Uterus (tissue), 4 donors: ENCODE measurements at places on chromosomes 12 and 14. TPM values are rescaled to one million over a fixed set of nuclear protein-coding genes. Genes with fewer than 3 reads are reported as not detected.

Gene PSMC6
- 129 TPM for total RNA-seq

DNA sequence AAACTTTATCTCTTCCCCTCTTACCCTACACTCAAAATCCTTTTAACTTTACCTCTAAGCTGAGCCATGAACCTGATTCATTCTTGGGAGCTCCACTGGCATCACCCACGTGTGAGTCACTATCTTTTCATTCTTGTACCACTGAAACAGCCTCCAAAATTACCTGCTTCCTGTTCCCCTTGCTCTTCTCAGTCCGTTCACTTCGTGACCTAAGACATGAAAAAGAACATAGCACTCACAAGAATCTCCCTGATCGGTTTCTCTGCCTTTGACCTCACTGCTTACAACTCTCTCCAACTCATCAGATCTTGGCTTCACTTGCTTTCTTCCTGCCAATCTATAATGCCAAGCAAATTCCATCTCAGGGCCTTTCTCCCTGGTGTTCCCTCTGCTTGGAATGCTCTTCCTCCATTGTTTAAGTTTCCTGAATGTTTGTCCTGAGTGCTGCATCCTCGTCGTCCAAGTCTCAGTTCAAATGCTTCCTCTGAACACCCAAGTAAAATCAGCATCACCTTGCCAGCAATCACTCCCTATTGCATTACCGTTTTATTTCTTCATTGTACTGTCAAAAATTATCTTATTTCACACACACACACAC is 9.2 kb downstream of the GLIPR1 start:
- H3K4me1 ChIP-seq = no peaks in the 10 kb centered on the region
- H3K36me3 ChIP-seq = no peaks in the 10 kb centered on the region
- DNase-seq = no peak
- H3K27ac ChIP-seq = no peak overlapping the region

GRCh38 chr12:108187831-108188230 is 58.7 kb downstream of the WSCD2 start:
- no peaks in the 10 kb centered on the region for H3K36me3 ChIP-seq
- no peak for DNase-seq
- no peak overlapping the region for H3K27ac ChIP-seq
- H3K27me3 ChIP-seq = no peaks in the 10 kb centered on the region

Gene KRT77
- not detected for total RNA-seq

Gene PPP1R1A
- total RNA-seq = 1.5 TPM

Gene TBX3
- 37.9 TPM for total RNA-seq

Gene HOXC9
- total RNA-seq = not detected
